ENCODE measurements at places on chromosomes 7 and 10. TPM values are rescaled to one million over a fixed set of nuclear protein-coding genes. Genes with fewer than 3 reads are reported as not detected.

CABCOCO1 gene
- total RNA-seq: not detected

DNA sequence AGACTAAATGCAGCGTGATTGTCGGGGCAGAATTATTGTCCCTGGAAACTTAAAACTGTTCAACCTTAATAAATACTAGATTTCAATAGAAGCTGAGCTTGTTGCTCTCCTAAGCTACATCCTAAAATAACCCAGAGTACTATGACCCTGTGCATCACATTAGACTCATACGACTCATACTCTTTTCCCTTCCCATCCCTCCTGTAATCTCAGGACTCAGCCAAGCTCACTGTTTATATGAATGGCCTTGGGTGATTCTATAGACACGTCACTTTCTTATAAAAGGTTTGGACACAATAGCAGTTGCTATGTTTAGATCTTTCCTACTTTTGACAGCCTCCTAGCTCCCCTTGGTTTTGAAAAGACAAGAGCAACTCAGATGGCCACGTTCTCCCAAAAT is 17.2 kb downstream of the TCF7L2 start:
- DNase-seq: no peak

DNA sequence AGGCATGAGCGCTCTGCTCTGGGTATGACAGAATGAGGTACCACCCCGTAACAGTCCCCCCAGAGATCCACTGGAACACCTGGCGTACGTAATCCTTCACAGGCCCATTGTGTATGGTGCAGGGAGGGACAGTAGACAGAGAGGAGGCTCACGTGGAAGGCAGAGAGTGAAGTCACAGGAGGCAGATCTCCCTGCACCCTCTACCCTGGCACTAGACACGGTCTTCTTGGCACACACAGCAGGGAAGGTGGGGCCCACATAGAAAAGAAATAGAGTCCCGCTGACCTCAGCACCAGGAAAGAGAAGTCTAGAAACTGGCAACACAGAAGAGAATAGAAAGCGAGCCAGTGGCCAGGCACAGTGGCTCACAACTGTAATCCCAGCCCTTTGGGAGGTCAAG is 51.9 kb downstream of the SLC29A4 start:
- no peak for DNase-seq

DNA sequence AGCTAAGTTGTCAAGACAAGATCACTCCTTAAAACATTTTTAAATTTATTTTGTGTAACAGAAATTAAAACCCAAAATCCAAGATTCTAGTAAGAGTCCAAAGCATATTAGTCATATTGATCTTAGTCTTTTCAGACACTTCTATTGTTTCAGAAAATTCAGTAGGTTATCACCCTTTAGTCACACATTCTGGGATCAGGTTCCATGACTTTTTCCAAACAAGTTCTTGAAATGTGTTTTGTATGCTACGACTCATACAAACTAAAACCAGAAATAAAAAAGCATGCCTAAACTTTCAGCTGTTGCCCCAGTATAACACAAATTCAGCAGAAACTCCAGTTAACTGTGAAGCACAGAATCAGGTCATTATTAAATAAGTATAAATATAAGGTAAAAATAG is 10.7 kb downstream of the SEMA3D start:
- DNase-seq: no peak

GRCh38 chr10:77713521-77714280 is 76.1 kb upstream of the KCNMA1 start:
- no peak for DNase-seq

Measured in CD8-positive, alpha-beta T cell (primary cell).